ENCODE measurements at places on chromosomes 1 and 21.
A peak's percentile ranks its signal among the peaks of the same experiment; 100 is the strongest.

- no peak for DNase-seq
These were observed 80.6 kb upstream of the IPO9 start for GRCh38 chr1:201748335-201748734.

DNA sequence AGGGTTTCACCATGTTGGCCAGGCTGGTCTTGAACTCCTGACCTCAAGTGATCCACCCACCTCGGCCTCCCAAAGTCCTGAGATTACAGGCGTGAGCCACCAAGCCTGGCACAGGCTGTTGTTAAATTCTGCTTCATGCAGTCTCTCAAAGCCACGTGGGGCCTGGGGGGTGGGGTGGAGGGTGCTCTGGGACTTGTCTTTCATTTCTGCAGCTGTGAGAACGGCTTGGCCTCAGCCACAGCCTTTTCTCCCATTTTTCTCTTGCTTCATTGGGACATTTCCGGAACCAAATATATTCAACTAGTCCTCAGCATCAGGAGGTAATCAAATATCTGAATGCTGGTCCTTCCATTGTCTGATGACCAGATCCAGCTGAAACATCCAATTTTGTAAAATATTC lies 27.6 kb upstream of the KCNE2 start:
- no peak for DNase-seq

- DNase-seq = no peak
These were observed 23.4 kb upstream of the HSD3B1 start for GRCh38 chr1:119483441-119484200.

GRCh38 chr1:244789276-244789580 lies 46.2 kb upstream of the COX20 start:
- no peak for DNase-seq

GRCh38 chr1:190183588-190183987 lies 294.1 kb downstream of the BRINP3 start:
- no peak for DNase-seq

GRCh38 chr1:109687641-109688499 lies at the start of gene GSTM1:
Gene GSTM1, plus strand, starts transcription at chr1:109687817. Its CDS starts 57 bp downstream, at chr1:109687874.
- peak; percentile 63 for DNase-seq

- DNase-seq = no peak
These were observed 25.3 kb upstream of the DPH5 start for GRCh38 chr1:101050869-101051268.

DNA sequence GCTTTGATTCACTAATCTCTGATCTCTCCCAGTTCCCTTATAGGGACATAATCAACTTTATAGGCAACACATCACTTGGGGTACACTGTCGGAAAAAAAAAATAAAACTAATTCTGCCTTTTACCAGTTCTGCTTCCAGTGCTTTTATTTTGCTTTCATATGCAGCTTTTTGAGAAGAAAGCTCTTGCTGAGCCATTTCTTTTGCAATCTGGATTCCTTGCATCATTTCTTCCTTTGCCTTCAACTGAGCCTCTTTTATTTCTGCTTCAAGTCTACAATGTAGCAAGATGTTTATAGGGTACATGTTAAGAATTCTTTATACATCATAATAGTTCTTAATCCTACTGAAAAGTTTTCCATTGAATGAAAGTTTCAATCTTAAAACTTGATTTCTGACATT lies 30.6 kb downstream of the KIF14 start:
- no peak for DNase-seq

GRCh38 chr21:42079008-42079938 lies 8.2 kb downstream of the UMODL1 start:
- DNase-seq = no peak

GRCh38 chr1:200427744-200428143 lies 17.9 kb upstream of the ZNF281 start:
- DNase-seq = no peak

DNA sequence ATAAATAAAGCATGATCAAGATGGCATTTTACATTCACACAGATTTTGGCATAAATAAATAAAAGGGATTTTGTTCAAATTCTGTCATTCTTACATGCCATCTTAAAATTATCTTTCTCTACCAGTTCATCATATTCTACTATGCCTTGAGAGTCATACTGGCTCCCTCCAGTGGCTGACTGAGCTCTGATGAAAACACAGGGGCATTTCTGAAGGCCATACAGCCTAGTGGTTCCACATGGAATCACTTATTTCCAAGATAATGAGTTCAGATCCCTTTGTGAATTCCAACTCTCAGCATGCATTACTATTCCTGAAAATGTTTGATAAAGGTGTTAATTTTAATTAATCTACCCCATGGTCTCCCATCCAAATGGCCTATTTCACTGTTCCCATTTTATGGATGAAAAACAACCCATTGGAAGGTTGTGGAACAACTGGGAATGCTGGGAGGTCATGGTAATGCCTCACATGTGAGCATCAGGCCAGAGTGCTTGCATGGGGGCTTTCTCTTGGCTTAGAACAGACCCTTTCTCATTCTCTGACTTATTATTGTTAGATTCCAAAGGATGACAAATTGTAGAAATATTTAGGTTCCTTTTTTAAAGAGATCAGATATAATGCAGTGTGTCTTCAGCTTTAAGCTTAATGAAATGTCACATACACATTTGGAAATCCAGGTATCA lies 622.4 kb upstream of the PKN2 start:
- peak; percentile 35 for DNase-seq

DNA sequence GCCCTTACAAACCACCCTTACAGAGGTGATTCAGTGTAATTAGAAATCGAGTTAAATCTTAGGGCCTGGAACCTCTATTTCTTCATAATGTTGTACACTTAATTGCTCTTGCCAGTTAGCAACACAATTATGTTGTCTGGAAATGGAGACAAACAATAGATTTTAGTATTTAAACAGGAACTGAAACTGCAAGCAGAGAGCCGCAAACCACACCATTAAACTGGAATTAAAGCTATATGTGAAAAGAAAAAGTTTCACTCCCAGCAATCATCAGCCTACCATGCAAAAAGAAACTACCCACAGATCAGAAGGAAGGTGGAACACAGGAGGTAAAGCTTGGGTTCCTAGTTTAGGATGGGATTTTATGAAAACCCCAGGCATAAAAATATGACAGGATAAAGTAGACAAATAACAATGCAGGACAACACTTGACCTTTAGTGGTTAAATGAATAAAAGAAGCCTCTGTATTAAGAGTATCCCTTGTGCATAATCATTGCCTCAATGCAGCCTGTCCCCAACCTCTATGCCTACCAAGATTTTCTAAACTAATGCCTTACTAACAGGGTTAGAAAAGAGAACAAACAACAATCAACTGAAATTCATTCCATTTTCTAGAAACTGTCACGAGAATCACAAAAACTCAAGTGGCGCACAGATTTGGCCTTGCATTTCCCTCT lies 304.3 kb upstream of the ESRRG start:
- no peak for DNase-seq

DNA sequence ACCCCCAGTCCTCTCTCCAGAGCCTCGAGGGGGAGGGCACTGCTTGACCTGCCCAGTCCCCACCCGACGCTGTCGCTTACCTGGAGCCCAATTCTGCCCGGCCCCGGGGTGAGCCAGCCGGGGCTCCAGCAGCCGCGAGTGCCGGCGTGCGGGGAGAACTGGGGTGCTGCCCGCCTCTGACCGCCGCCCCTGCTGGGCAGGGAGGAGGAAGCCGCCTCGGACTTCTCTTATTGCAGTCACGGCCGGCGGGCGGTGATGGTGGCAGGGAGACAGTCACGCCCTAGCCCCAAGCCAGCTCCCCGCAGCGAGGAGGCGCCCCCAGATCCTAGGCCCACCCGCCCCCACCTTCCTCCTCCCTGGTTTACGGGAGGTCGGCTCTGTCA lies at the start of gene FGR:
Gene FGR (minus strand): TSS at position 201 of the 383 bp plus-strand sequence. CDS start 11,269 bp downstream, outside the sequence.
- no peak for DNase-seq

GRCh38 chr1:184867866-184868689 lies 106.2 kb downstream of the NIBAN1 start:
- no peak for DNase-seq

DNA sequence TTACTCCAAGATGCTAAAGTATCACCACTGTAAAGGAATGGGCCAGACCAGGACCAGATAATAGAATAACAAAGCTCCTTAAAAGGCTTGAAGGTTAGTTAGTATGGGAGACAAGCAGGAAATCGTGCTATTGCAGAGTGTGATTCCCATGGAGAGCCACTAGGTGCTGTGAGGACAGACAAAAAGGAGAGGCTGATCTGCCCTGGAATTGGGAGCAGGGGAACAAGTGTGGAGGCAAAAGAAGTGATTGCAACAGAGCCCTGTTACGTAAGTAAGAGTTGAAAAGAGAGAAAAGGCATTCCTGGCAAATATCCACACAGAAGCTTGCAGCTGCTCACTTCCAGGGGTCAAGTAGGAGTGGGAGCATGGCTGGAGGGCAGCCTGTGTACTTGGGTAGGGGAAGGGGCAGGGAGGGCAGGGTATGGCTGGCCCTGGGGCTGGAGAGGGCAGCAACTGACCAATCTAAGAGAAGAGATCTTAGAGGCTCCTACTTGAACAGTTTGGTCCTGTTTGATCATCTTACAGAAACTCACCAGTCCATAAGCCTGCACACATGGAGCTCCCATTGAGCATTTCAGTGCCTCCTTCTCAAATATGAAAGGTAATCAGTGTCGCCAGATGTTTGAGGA lies 207.7 kb upstream of the GJB5 start:
- no peak for DNase-seq

DNA sequence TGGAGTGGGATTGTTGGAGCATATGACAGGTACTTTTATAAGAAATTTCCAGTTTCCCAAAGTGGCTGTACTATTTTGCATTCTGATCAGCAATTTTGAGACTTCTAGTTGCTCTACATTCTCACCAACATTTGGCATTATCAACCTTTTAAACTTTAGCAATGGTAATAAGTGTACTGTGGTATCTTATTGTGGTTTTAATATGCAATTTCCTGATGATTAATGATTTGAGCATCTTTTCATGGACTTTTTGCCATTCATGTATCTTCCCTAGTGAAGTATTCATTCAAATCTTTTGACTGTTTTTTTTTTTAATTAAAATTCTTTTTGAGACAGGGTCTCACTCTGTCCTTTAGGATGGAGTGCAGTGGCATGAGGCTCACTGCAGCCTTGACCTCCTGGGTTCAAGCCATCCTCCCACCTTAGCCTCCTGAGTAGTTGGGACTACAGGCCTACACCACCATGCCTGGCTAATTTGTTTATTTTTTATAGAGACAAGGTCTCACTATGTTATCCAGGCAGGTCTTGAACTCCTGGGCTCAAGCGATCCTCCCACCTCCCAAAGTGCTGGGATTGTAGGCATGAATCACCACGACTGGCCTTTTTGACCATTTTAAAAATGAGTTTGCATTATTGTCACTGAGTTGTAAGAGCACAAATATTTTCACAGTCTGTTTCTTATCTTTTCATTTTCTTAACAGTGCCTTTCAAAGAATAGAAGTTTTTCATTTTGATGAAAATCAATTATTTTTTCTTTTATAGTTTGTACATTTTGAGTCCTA lies 7.8 kb upstream of the SLC6A9 start:
- no peak for DNase-seq

- no peak for DNase-seq
These were observed 1.6 kb downstream of the HPCAL4 start for GRCh38 chr1:39689635-39690034.

- no peak for DNase-seq
These were observed 51.5 kb downstream of the PRDM2 start for GRCh38 chr1:13751458-13751871.

- DNase-seq = no peak
These were observed 80.6 kb upstream of the RAVER2 start for GRCh38 chr1:64664299-64664698.

DNA sequence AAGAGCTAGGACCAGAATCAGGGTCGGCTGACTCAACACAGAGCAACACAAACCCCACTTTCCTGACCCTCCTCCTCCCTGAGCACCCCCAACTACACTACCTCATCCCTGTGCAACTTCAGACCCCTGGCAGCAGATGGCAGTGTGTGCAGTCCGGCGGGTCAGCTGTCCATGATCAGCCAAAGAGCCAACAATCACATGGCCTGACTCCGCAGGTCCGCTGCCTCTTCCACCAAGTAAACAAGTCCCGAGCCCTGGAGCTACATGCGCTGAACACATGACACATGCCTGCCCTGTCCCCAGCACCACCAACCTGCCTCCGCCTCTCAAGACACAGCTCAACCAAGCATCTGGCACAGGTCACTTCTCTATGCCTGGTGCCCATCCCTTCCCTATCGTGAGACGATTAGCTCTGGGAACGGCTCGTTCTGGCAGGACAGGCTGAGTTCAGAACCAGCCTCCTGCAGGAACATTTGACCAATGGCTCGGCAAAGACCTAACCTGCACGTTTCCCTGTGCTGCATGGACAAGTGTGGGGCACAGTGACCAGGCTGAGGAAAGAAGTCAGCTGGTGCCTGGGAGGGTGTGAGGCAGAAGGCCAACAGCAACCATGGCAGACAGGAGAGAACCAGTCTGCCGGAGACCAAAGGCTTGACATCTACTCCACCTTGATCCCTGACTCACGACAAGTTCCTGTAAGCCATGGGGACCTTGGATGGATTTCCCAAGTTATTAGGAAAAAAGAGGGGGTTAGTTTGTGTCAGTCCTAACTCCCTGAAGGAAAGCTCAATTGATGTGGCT lies 60.3 kb downstream of the CD46 start:
- DNase-seq = no peak

- DNase-seq = no peak
These were observed 169.9 kb downstream of the LRRC7 start for GRCh38 chr1:69737527-69738185.

DNA sequence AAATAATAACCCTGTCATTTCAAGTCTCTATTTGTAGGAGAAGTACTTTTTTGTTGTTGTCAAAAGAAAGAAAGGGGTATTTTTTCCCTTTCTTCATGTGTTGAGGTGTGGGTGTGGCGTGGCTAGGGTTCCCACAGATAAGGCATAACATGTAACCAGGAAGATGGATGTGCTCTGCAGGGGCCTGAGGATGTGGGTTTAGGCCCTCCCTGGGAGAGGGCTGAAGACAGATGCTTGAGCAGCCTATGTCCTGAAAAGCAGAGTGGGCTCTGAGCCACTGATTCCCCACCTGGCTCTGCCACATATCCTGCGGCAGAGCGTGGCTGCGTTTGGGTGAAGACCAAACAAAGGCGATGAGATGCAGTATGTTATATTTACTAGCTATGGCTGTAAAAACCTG lies 13.9 kb upstream of the ADAR start:
- DNase-seq = no peak

DNA sequence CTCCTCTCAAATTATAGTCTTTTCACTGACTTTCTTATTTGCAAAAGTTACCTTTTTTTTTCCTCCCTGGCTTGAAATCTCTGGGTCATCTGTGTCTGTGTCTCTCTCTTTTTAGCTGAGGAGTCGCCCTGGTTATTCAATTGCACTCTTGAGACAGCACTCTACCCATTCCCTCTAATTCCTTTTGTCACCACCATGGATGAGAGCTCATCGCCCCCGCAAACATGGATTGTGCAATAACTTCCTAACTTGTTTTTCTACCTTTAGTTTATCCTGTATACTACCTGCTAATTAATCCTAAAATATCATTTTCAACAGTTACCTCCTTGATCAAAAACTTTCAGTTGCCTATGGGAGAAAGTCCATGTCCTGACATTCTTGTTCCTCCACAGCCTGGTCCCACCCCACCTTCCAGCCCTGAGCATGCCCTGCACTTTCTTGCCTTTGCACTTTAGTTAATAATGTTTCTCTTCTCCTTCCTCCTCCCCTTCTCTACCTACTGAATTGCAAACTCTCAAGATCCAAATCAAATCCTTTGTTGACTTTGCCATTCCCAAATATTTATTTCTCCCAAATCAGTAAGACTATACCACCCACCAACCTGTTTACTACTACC lies 110.4 kb upstream of the MAGI3 start:
- DNase-seq = no peak

Data from mesothelial cell of epicardium (in vitro differentiated cells).